ENCODE measurements at places on chromosomes 5 and 9. TPM values are rescaled to one million over a fixed set of nuclear protein-coding genes. Genes with fewer than 3 reads are reported as not detected.

IL5 gene
- not detected for total RNA-seq

CDH12 gene
- 0.11 TPM for total RNA-seq

GRCh38 chr9:110640736-110641135 is 27.9 kb upstream of the MUSK start:
- H3K4me1 ChIP-seq, result no peaks in the 10 kb centered on the region
- H3K27ac ChIP-seq, result no peak overlapping the region
- H3K4me3 ChIP-seq, result no peak overlapping the region
- no peaks in the 10 kb centered on the region for H3K27me3 ChIP-seq
- DNase-seq, result no peak

DNA sequence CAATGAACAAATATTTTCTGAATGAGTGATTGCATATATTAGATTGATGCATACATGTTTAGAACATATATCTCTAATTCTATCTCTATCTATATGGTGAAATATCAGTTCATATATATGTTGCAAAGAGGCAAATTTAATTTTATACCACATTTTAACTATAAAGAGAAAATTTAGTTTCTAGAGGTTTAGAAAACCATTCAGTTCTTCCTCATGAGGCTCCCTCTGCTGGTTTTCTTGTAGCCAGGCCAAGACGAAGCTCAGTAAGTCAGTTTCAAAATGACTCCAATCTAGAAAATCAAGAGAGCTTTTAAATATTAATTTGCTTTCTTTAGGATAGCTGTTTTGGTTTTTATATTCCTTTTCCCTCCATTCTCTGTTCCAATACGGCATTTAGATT is 312.1 kb downstream of the TMEM232 start:
- H3K36me3 ChIP-seq, result no peaks in the 10 kb centered on the region
- H3K4me1 ChIP-seq, result no peaks in the 10 kb centered on the region
- H3K4me3 ChIP-seq, result no peak overlapping the region
- no peak overlapping the region for H3K27ac ChIP-seq
- DNase-seq, result no peak
- H3K27me3 ChIP-seq, result no peaks in the 10 kb centered on the region

DNA sequence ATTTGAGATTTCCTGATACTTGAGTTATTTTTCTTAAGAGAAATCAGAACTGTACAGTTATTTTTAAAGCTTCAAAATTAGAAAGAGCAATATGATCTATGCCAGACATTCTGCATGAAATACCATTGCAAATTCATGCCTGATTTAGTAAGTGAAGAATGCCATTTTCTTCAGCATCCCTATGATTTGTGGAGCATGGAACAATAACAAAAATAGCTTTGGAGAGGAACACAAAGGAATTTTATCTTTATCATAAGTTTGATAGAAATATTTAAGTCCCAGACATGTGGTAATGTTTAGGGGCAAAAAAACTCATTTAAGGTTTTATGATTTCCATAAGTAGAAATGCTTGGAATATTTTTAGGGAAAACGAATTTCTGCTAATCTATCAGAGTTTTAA is 1863.4 kb downstream of the EFNA5 start:
- no peak overlapping the region for H3K4me3 ChIP-seq
- peaks cover 23% of the 10 kb centered on the region for H3K4me1 ChIP-seq
- no peaks in the 10 kb centered on the region for H3K36me3 ChIP-seq

DNA sequence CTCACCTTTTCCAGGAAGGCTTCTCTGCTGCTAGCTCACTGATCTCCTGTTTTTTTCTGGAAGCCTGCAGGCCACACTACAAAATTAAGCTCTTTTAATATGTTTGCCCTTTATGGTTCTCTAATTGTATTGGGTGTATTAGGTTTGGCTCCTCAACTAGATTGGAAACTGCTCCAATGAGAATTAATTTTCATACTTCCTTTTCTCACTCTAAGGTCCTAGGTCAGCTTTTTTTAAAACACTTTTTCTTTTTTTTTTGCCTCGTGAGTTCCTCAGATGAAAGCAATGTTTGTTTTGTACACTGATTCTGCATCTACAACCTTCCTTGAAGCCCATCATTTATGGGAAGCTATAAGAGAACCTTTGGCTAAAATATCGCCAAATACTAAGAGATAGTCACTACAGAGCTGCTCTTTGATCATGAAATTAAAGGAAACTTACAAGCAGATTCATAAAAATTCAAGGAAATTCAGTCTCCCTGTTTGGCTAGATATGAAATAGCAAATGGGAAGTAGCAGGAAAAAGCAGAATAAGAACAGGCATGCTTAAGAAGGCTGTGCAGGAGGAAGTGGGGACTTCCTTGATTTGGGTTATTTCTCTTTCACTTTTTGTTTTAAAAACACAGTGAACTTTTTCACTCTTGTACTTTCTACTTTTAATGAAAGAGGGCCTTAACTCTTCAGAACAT is 55.2 kb upstream of the FYB1 start:
- H3K36me3 ChIP-seq, result no peaks in the 10 kb centered on the region
- no peaks in the 10 kb centered on the region for H3K27me3 ChIP-seq
- H3K4me1 ChIP-seq, result no peaks in the 10 kb centered on the region
- H3K4me3 ChIP-seq, result no peak overlapping the region

- no peak overlapping the region for H3K4me3 ChIP-seq
- no peak for DNase-seq
- H3K27ac ChIP-seq, result no peak overlapping the region
- H3K36me3 ChIP-seq, result peaks cover 41% of the 10 kb centered on the region
- H3K27me3 ChIP-seq, result no peaks in the 10 kb centered on the region
These were observed 54.8 kb downstream of the NEK6 start for GRCh38 chr9:124312290-124313265.
